ENCODE measurements at places on chromosomes 1 and 21. TPM values are rescaled to one million over a fixed set of nuclear protein-coding genes. Genes with fewer than 3 reads are reported as not detected.

GRCh38 chr1:205613854-205614412 lies 17.9 kb downstream of the ELK4 start:
- no peaks in the 10 kb centered on the region for H3K27me3 ChIP-seq
- DNase-seq: no peak

DNA sequence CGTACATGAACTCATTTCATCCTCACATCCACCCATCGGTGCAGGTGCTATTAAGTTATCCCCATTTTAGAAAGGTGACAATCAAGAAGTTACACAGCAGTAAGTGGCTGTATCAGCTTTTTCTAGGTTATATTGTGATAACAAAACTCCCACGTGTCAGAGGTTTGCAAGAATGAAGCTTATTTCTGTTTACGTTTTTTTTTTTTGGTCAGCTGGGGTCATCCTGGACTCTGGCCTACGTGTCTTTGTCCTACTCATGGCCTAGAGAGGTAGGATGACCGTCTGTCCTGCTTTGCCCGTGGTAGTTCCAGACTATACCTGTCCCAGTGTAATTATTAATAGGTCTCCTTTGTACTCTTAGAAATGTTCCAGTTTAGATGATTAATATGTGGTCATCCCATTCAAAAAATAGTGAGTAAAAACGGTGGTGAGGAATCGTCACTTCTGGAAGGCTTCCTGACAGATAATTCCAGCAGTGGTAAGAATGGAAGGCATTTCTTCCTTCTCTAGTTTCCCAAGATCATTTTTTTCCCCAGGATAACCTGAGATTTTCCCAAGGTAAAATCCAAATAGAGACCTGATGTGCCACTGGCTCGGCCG lies 64.2 kb upstream of the KIF26B start:
- DNase-seq: no peak
- no peaks in the 10 kb centered on the region for H3K4me1 ChIP-seq
- no peaks in the 10 kb centered on the region for H3K27me3 ChIP-seq
- no peak overlapping the region for H3K27ac ChIP-seq
- peaks cover 2% of the 10 kb centered on the region for H3K36me3 ChIP-seq

- no peak overlapping the region for H3K4me3 ChIP-seq
- H3K4me1 ChIP-seq: peaks cover 3% of the 10 kb centered on the region
- DNase-seq: no peak
- no peaks in the 10 kb centered on the region for H3K36me3 ChIP-seq
These were observed 127.6 kb upstream of the IVNS1ABP start for GRCh38 chr1:185444676-185445075.

DNA sequence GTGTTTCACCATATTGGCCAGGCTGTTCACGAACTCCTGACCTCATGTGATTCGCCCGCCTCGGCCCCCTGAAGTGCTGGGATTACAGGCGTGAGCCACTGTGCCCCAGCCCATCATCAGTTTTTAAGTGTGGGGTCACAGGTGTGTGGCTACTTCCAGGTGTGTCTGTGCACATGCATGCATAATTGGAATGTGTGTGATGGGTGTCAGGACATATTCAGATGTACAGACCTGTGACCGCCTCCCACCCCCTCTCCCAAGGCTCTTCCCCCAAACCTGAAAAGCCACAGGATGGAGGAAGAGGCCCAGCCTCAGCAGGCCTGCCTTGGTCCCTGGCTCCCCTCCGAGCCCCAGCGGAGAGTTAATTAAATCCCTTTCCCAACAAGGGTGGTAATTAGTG lies 37.3 kb upstream of the CSF3R start:
- H3K4me3 ChIP-seq: no peak overlapping the region
- H3K4me1 ChIP-seq: no peaks in the 10 kb centered on the region
- H3K36me3 ChIP-seq: no peaks in the 10 kb centered on the region
- DNase-seq: no peak
- H3K27ac ChIP-seq: no peak overlapping the region

Gene FCRLB
- 0.40 TPM for total RNA-seq
